ENCODE measurements at places on chromosomes 12 and 14. TPM values are rescaled to one million over a fixed set of nuclear protein-coding genes. Genes with fewer than 3 reads are reported as not detected.

DNA sequence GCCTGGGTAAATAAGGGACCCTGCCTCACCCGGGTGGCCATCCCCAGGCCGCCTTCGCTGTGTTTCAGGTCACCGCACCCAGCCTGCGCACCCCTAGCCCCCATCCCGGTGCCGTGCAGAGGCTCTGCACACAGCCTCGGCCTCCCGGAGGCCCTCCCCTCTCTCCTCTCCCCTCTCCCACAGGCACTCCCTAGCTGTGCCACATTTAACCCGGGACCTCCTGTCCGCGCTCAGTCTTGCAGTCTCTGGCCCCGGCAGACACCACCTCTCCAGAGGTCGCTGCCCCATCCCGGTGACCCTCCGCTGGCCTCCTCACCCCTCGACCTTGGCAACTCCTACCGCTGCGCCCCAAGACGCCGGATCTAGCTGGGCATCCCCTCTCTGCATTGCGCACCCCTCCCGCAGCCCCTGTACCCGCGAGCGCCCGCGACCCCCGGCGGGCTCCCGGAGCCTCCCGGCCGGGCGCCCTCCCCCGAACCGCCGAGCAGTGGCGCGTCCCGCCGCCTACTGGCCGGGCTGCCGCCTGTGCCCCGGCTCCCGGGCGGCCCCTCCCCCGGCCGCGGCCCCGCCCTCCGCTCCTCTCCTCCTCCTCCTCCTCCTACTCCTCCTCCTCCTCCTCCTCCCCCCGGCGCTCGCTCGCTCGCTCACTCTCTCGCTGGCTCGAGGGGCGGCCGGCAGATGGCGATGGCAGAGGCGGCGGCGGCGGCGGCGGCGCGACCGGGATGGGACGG, 120.7 kb downstream of the AACS start:
- DNase-seq, result peak; percentile 84
- H3K27me3 ChIP-seq, result no peaks in the 10 kb centered on the region
- H3K36me3 ChIP-seq, result no peaks in the 10 kb centered on the region
- no peak within 1 kb of the TSS for H3K4me3 ChIP-seq
- peaks cover 10% of the 10 kb centered on the region for H3K4me1 ChIP-seq

DNA sequence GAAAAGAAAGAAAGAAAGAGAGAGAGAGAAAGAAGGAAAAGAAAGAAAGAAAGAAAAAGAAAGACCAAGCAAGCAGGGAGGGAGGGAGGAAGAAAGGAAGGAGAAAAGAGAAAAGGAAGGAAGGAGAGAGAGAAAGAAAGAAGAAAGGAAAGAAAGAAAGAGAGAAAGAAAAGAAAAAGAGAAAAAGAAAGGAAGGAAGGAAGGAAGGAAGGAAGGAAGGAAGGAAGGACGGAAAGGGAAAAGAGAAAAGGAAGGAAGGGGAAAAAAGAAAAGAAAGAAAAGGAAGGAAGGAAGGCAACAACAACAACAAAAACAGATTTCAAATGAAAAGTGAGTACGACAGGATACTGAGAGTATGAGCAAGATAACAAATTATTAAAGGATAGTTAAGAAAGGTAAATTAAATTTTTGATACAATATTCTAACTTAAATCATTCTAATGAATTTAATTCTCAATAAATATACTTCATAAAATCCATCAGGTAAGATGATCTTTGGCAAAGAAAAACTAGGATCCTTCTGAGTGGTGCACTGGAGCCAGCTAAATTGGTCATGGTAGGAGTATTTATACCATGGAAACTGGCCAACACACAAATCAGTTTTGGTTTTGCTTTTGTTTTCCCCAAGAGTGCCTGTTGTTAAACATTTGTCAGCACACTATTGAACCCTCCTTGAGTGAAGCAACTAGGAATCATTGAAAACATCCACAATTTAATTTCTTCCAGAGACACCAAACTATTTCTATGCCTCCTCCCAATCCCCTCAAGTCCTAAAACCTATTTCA, 56.1 kb upstream of the DYRK2 start:
- peak; percentile 27 for DNase-seq
- H3K4me3 ChIP-seq, result no peak overlapping the region
- H3K36me3 ChIP-seq, result no peaks in the 10 kb centered on the region
- H3K27ac ChIP-seq, result peak overlapping the region; percentile 56
- no peaks in the 10 kb centered on the region for H3K27me3 ChIP-seq
- peaks cover 11% of the 10 kb centered on the region for H3K4me1 ChIP-seq

Gene OS9
- total RNA-seq, result 274 TPM

DNA sequence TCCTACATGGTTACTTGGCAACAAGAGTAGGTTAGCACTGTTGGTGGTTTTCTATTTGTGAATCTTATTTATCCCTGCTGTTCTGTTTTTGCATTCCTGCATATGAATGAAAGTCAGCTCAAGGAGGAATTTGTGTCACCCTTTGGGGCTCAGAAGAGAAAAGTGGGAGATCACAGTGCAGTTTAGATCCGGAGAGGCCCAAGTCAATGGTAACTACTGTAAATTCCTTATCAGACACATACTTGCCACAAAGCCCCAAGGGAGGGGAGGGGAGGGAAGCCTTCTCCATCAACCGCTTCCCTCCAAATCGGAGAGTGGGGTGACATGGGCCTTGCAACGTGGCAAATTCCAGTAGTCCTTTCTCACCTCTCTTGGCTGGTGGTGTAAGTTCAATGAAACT, 15.0 kb downstream of the GSG1 start:
- H3K4me1 ChIP-seq, result peaks cover 10% of the 10 kb centered on the region
- no peaks in the 10 kb centered on the region for H3K27me3 ChIP-seq
- no peak overlapping the region for H3K4me3 ChIP-seq
- no peak overlapping the region for H3K27ac ChIP-seq
- DNase-seq, result no peak
- H3K36me3 ChIP-seq, result no peaks in the 10 kb centered on the region

- no peak overlapping the region for H3K4me3 ChIP-seq
- no peak for DNase-seq
- no peaks in the 10 kb centered on the region for H3K36me3 ChIP-seq
- peak overlapping the region; percentile 27 for H3K27ac ChIP-seq
- no peaks in the 10 kb centered on the region for H3K27me3 ChIP-seq
- H3K4me1 ChIP-seq, result peaks cover 7% of the 10 kb centered on the region
Measured at GRCh38 chr12:19546611-19547162, 107.4 kb downstream of the AEBP2 start.

DNA sequence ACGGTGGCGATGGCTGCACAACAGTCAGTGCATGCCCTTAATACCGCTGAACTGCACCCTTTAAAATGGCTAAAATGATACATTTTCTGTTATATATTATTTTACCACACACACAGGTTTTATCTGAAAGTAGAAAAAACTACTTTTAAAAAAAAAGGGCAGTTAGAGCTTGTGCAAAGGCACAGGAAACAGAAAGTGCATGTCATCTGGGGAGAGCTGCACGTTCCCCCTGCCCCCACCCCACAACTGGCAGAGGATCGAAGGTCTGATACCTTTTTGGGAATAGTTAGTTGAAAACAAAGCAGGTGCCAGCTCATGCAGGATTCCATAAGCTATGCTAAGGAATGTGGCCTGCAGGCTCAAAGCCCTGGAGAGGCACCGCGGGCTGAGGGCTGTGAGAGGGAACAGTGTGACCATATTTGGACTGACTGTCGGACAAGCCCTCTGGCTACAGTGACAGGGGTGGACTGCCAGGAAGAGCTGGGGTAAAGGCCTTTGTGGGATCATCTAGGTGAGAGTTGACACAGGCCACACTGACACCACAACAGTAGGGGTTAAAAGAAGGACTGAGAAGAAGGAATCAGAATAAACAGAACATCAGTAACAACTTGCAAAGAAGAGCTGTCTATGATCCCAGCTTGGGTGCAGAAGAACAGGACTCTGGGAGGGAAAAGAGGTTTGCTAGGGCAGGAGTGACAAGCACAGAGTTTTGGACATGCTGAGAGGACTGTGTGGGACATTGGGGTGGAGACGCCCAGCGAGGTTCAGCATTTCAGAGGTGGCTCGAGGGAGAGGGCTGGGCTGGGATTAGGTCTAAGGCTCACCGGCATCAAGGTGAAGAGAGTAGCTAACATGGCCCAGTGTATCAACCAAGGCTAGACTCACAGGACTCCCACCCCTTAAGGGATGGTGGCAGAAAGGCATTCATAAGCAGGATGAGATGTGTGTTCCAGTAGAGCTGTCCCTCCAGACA, 54.6 kb downstream of the ACTN1 start:
- no peak overlapping the region for H3K27ac ChIP-seq
- no peaks in the 10 kb centered on the region for H3K4me1 ChIP-seq
- H3K27me3 ChIP-seq, result no peaks in the 10 kb centered on the region
- no peaks in the 10 kb centered on the region for H3K36me3 ChIP-seq

Gene RFLNA
- 4.5 TPM for total RNA-seq

DNA sequence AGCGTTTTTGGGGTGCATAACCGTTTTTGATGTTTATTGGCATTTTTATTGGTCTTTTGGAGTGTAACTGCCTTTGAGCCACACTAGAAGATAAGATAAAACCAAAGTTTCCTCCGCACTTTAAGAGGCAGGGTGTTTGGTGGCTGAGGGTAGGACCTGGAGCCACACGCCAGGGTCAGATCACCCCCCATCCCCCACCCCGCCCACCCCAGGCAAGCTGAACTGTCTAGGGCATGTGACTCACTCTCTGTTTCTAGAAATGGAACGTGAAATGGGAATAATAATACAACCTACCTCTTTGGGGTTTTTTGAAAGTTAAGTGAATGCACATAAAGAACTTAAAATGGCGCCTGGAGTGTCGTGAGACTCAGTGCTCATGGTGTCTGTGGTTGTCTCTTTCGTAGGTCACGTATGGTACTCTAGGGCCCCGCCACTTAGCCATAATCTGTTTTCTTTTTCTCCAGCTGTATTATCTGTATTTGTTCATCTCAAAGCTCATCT, 56.0 kb downstream of the PPP2R5C start:
- no peak overlapping the region for H3K4me3 ChIP-seq
- H3K27ac ChIP-seq, result no peak overlapping the region
- DNase-seq, result no peak

Gene PRB2
- not detected for total RNA-seq

- peaks cover 17% of the 10 kb centered on the region for H3K4me1 ChIP-seq
- no peak for DNase-seq
- H3K27me3 ChIP-seq, result no peaks in the 10 kb centered on the region
- no peak overlapping the region for H3K27ac ChIP-seq
- H3K36me3 ChIP-seq, result no peaks in the 10 kb centered on the region
- H3K4me3 ChIP-seq, result no peak overlapping the region
Measured at GRCh38 chr12:115756271-115756670, 521.2 kb downstream of the MED13L start.

- no peaks in the 10 kb centered on the region for H3K36me3 ChIP-seq
- H3K4me1 ChIP-seq, result no peaks in the 10 kb centered on the region
- DNase-seq, result no peak
Measured at GRCh38 chr12:30110958-30111586, 327.3 kb upstream of the TMTC1 start.

- H3K36me3 ChIP-seq, result no peaks in the 10 kb centered on the region
- H3K4me1 ChIP-seq, result no peaks in the 10 kb centered on the region
- DNase-seq, result no peak
- no peak overlapping the region for H3K4me3 ChIP-seq
Measured at GRCh38 chr12:43482311-43483085, 69.5 kb downstream of the ADAMTS20 start.

- peak within 1 kb of the TSS; percentile 96 for H3K27ac ChIP-seq
- no peaks in the 10 kb centered on the region for H3K27me3 ChIP-seq
- H3K4me1 ChIP-seq, result peaks cover 26% of the 10 kb centered on the region
- no peaks in the 10 kb centered on the region for H3K36me3 ChIP-seq
- peak within 1 kb of the TSS; percentile 80 for H3K4me3 ChIP-seq
- no peak for DNase-seq
Measured at GRCh38 chr12:120116441-120116791, at the start of gene RAB35. Gene RAB35 (minus strand): TSS chr12:120116753. CDS start chr12:120116650, 103 bp downstream.

Gene GALNT8
- total RNA-seq, result 0.78 TPM

DNA sequence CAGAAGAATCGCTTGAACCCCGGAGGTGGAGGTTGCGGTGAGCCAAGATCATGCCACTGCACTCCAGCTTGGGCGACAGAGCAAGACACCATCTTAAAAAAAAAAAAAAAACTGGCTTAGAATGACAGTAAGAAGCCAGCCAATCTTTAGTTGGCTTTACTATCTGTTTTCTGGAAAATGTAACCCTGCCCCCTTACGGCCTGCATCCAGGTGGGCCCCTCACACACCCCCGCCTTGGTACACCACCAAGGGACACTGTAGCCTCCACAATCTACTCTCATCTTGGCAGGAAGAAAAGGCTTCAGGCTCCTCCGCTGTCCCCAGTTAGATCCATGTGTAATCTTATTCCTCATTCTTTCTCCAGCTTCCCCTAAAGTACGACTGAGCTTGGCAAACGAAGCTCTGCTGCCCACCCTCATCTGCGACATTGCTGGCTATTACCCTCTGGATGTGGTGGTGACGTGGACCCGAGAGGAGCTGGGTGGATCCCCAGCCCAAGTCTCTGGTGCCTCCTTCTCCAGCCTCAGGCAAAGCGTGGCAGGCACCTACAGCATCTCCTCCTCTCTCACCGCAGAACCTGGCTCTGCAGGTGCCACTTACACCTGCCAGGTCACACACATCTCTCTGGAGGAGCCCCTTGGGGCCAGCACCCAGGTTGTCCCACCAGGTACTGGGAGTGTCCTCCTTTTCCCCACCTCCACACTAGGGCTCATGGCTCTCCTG, 6.6 kb downstream of the TAPBPL start:
- H3K36me3 ChIP-seq, result peaks cover 47% of the 10 kb centered on the region
- H3K27me3 ChIP-seq, result no peaks in the 10 kb centered on the region
- no peak for DNase-seq

GRCh38 chr12:96719660-96720362, 187.2 kb upstream of the NEDD1 start:
- H3K4me1 ChIP-seq, result no peaks in the 10 kb centered on the region
- DNase-seq, result no peak
- peak overlapping the region; percentile 11 for H3K4me3 ChIP-seq
- H3K27ac ChIP-seq, result no peak overlapping the region
- H3K36me3 ChIP-seq, result no peaks in the 10 kb centered on the region
- no peaks in the 10 kb centered on the region for H3K27me3 ChIP-seq

DNA sequence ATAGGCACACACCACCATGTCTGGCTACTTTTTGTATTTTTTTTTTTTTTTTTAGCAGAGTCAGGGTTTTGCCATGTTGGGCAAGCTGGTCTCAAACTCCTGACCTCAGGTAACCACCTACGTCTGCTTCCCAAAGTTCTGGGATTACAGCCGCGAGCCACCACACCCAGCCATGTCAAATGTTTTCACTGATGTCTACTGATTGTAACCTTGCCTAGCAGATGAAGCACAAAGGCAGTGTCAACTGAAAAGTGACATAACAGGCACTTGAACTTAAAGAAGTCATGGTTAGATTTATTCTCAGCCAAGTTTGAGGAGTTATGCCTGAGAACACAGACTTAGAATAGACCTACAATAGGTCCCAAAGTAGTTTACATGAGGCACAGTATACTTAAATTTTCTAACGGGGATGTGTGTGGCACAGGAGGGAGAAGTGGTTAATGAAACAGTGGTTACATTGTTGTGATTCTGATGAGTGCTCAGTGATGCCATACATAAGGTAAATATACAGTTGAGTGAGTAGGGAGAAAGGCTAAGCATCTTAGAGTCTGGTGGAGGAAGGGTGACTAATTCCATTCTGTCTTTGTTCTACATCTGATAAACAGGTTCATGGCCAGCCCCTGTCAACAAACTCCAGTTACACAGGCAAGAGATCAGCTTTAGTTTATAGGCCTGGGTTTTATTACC, 12.6 kb upstream of the RNASE4 start:
- no peak for DNase-seq
- no peaks in the 10 kb centered on the region for H3K27me3 ChIP-seq
- no peak overlapping the region for H3K27ac ChIP-seq
- no peak overlapping the region for H3K4me3 ChIP-seq
